ENCODE measurements at places on chromosomes 5 and 9. TPM values are rescaled to one million over a fixed set of nuclear protein-coding genes. Genes with fewer than 3 reads are reported as not detected.

The PLPP7 gene
- not detected for total RNA-seq

The DOCK8 gene
- 0.27 TPM for total RNA-seq

The IFNK gene
- total RNA-seq: not detected

The TAF11L10 gene
- not detected for total RNA-seq

The PDE6A gene
- total RNA-seq: 0.42 TPM

The STPG3 gene
- total RNA-seq: not detected

The DCP2 gene
- 10.1 TPM for total RNA-seq

The RELL2 gene
- total RNA-seq: 3.5 TPM

The MCC gene
- 0.14 TPM for total RNA-seq

The SPINK13 gene
- 0.27 TPM for total RNA-seq

The CD72 gene
- total RNA-seq: 0.36 TPM

The AHRR gene
- total RNA-seq: 3.8 TPM

The LECT2 gene
- not detected for total RNA-seq

The EIF4EBP3 gene
- total RNA-seq: 2.3 TPM

The F2R gene
- total RNA-seq: 53.5 TPM

The NME5 gene
- total RNA-seq: not detected

The PGM5 gene
- not detected for total RNA-seq

The C9orf50 gene
- 0.36 TPM for total RNA-seq

The NDUFA8 gene
- total RNA-seq: 101 TPM

The SLC45A2 gene
- not detected for total RNA-seq

The SOHLH1 gene
- total RNA-seq: not detected

The HMCN2 gene
- 0.12 TPM for total RNA-seq

The STC2 gene
- 35.0 TPM for total RNA-seq

The CCDC180 gene
- total RNA-seq: 0.36 TPM

The STXBP1 gene
- 17.5 TPM for total RNA-seq

The DMRTA1 gene
- 0.58 TPM for total RNA-seq

The C5orf58 gene
- not detected for total RNA-seq
